EL (cell line): ENCODE measurements at places on chromosomes 1 and 21.
A peak's percentile ranks its signal among the peaks of the same experiment; 100 is the strongest.

GRCh38 chr1:32693455-32694174, 9.0 kb downstream of the SYNC start:
- no peak for DNase-seq

DNA sequence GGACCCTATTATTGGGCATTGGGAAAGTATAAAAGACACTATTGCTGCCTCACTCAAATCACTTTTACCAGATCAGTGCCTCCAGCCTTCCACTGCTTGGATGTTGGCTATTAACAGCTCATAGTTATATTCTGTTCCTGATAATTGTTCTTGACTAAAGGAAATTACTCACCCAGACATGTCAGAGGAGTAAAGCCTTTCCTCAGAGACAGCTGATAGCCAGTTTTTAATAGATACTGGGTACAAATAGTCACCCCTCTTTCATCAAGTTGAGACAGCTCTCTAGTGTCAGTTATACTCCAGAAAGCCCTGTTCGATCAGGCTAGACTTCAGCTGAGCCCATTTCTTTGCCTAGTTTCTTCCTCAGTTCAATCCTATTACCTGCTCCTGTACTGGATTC, 876.1 kb upstream of the B3GALT2 start:
- no peak for DNase-seq

DNA sequence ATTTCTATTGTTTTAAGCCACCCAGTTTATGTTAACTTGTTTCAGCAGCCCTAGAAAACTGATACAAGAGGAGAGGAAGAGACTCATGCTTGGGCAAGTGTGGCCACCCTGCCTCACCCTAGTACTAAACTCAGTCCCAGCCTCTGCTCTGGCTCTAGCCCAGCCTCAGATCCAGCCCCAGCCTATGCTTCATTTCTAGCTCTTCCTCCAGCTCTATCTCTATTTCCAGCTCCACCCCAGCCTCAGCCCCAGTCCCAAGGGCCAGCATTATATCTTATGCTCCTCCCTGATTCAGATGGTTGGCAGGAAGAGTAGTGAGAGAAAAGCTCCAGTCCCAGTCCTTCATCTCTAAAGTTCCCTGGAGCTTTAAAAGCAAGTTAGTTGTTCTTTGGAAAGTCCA, 535.5 kb downstream of the PTPRC start:
- DNase-seq: no peak

DNA sequence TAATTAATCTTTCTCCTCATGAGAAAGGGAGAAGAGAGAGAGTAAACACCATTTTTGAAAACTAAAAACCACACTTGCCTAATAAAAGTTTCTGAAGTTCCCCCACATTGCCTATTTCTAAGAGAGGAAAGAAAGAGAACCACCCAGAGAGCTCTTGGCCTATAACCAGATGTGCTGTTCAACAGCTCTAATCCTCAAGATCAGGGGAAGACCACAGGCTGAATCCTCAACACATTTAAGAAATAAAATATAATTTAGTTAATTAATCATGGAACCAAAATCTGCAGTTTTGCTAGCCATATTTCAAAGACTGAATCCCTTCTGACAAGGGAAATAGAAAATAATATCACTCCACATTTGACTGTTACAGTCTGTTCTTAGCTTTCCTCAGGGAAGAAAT, 11.9 kb downstream of the PRRX1 start:
- no peak for DNase-seq

GRCh38 chr1:30837653-30838052, 70.9 kb downstream of the SDC3 start:
- no peak for DNase-seq

DNA sequence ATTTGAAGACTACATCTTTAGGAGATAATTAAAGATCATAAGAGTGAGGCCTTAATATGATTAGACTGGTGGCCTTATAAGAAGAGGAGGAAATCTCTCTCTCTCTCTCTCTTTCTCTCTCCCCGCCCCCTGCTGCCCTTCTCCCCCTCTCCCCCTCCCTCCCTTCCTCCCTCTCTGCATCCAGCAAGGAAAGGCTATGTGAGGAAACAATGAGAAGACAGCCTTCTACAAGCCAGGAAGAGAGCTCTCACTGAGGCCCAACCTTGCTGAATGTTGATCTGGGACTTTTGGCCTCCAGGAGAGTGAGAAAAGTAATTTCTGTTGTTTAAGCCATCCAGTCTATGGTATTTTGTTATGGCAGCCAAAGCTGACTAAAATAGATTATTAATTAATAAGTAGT, 21.6 kb downstream of the FOXD3 start:
- DNase-seq: no peak

DNA sequence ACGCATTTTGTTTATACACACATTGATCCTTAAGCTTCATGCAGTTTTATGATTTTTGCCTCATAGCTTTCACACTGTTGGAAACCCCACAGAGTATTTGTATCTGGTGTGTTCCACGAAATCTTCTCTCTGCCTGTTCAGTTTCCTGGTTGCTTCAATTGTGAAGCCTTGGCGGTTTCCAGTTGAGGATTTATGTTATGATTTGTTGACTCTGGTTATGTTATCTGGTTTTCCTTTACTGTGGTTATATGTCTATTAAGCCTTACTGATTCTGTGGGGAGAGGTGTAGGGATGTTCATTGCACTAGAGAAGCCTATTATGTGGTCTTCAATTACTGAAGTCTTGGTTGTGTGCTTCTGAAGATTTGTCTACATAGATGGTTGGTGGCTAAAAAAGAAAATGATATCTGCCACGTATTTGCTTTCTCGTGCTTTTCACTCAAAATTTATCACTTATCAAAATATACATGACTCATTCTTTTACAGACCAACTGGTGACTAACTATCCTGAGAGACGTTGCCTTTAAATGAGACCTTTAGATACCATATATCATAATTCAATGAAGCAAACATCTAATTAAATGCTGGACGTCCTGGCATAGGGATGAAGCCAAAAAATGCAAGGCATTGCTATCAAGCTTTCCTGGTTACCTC, 488.0 kb upstream of the B3GALT2 start:
- DNase-seq: peak; percentile 40

DNA sequence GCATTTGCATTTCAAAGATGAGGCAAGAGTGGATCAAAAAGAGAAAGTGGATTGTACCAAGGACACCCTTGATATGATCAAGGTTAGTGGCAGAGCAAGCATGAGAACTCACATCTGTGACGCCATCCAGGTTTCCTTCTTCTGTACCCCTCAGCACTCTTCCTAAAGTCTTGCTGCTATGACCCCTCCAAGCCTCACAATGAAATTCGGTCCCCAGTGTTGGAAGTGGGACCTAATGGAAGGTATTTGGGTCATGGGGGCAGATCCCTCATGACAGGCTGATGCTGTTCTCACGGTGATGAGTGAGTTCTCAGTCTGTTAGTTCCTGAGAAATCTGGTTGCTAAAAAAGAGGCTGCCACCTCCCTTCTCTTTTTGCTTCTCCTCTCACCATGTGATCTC, 86.4 kb downstream of the PGM1 start:
- no peak for DNase-seq

DNA sequence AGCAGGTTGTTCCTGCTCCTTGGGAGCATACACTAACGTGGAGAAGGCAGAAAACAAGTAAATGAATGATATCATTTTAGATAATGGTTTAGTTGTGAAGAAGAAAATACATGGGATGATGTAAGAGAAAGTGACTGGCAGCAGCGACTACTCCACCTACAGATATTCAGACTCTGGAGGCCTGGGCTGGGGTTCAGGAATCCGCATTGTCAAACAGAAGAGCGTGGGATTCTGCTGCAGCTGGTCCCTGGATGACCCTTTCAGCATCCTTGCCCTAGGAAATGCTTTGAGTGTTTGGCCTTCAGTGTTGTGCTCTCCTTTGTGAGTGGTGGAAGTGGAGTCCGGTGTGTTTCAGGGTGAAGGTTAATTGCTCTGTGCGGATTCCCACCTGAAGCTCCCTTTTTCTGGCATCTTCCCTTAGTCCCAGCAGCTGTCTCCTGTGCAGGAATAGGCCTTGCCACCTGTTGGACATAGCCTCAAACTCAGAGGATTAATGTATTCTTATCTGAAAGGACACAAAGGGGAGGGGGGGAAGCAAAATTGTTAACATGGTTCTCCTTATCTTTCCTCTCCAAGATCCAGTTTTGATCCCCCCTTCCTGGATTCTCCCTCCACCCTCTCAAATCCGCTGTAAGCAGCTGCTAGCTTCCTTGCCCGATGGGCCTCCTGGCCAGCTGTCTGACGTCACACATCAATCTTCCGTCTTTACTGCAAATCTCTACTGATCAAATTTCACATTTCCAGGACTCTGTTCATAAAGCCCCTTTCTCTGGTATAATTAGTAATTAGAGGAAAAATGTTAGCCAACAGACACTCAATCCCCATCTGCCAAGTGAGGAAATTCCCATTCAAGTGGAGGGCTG, 68.3 kb upstream of the SPAG17 start:
- no peak for DNase-seq
